ENCODE measurements at places on chromosomes 12 and 14.

- DNase-seq = no peak
Observed at GRCh38 chr12:62471734-62472133, 5.1 kb downstream of the MON2 start.

GRCh38 chr14:76828339-76829012, 2.3 kb downstream of the LRRC74A start:
- DNase-seq = no peak

GRCh38 chr12:13835652-13836051, 145.8 kb downstream of the GRIN2B start:
- no peak for DNase-seq

DNA sequence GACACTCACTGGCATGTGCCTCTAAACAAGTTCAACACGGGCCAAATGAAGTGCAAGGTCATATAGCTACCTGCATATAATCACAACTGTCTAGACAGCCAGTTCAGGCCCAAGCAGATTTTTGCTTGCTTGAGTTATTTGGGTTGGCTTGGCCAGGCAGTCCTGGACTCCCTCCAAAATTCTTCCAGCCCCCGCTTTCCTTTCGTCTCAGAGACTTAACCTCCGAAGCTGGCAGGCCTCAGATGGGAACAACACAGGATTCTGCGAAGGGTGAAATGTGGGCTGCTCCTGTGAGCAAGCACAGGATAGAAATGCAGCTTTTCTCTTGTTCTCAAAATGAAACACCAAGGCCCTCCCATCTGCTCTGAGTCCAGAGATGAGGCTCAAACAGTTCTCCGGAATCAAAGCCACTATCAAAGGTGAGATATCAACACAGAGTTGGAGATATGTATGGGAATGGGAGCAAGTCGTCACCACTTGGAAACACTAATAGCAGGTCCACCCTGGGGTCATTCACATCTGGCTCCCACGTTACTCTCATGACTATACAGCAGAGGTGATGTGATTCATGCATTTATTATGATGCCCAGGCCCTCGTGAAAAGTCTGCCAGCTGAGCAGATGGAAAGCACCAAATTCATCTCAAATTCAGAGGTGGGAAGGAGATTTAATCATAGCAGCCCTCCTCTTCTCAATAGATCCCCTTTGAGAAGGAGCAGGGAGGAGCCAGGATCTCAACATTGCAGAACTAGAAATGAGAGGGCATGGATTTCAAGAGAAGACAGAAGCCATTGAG, 389.8 kb downstream of the NUAK1 start:
- no peak for DNase-seq

Measured in activated CD8-positive, alpha-beta memory T cell treated with anti-CD3 and anti-CD28 coated beads, Interleukin-2, amount 50 U/mL, for 48 hours (primary cell).